NCI-H345 (cell line): ENCODE measurements at places on chromosomes 5 and 9.

DNA sequence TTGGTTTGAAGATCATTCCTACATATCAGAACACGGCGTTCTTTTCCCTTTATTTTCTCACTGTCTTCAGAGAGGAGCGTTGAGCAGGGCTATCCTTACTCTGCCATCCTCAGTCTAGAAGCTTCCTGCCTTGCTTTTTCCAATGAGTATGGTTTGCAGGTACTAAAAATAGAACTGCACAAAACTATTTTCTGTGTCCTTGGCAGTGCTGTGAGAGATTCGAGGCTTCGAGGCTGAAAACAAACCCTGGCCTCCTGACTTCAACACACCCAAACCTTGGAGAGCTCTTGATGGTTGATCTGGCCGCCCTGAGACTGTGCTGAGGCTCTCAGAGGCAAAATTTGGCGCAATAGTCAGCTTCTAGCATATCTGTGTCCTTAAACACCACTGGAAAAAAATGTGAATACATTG, 78.9 kb downstream of the GOLPH3 start:
- DNase-seq = no peak

DNA sequence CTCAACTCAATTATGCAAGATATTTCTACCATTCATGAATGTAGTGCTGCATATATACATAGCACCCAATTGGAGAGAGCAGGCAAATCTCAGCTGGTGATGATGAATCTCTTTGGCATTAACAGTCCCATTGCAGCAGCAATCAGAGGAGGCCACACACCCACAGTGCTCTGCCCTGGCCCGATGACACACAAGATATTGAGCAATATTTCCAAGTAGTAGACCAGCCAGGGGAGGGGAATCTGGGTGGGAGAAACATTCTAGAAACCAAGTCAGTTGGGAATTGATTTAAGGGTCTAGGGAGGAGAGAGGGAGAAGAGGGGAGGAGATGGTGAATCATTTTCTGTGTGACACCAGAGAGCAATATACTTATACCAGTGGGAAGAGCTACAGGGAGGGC, 14.9 kb upstream of the C5orf63 start:
- no peak for DNase-seq

- DNase-seq = no peak
Measured at GRCh38 chr5:152477536-152477935, 72.5 kb upstream of the NMUR2 start.

DNA sequence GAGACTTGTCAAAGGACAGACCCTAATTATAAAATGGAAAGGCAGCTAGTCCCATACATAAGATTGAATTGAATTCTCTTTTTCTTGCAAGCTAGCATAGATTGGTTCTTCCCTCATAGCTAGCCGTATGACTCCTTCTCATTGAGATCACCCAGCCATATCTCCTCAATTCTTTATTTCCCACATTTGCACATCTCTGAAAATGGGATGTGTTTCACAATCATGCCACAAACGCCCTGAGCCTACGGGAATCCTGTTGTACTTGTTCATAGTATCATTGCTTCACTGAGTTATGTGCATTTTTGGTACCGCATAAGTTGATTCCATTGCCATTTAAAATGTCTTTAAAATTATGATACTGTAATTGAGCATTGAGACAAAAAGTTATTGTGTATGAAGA, 90.5 kb downstream of the PCSK1 start:
- DNase-seq = no peak

GRCh38 chr5:159833088-159833487, 83.2 kb upstream of the ADRA1B start:
- DNase-seq = no peak

GRCh38 chr5:142561486-142562097, 124.3 kb downstream of the FGF1 start:
- no peak for DNase-seq

DNA sequence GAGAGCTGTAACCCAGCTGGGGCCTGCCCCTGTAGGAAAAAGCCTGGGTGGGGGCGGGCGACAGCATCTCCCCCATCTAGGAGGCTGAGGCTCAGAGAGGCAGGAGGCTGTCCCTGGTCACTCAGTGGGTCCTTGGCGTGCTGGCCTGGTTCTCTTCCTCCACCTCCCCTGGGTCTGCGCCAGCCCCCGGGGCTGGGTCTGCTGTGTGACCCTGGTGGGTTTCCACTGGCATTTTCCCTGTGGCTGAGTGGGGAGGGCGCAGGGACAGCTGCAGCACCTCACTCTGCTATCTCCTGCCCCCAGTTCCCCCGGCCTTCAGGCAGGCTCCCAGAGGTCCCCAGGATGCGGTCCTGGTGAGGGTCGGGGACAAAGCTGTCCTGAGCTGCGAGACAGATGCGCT, 59.5 kb upstream of the ASS1 start:
- DNase-seq = no peak
